ENCODE measurements at places on chromosomes 3 and 15. TPM values are rescaled to one million over a fixed set of nuclear protein-coding genes. Genes with fewer than 3 reads are reported as not detected.

LMCD1 gene
- 23.5 TPM for total RNA-seq

GOLGA8O gene
- total RNA-seq: not detected

SLC22A13 gene
- total RNA-seq: 0.66 TPM

HACL1 gene
- 33.5 TPM for total RNA-seq

ZMYND10 gene
- total RNA-seq: 0.31 TPM

ATP10A gene
- 0.97 TPM for total RNA-seq

SH3GL3 gene
- total RNA-seq: 21.1 TPM

GOLGA8Q gene
- total RNA-seq: not detected

RARRES1 gene
- not detected for total RNA-seq

DNA sequence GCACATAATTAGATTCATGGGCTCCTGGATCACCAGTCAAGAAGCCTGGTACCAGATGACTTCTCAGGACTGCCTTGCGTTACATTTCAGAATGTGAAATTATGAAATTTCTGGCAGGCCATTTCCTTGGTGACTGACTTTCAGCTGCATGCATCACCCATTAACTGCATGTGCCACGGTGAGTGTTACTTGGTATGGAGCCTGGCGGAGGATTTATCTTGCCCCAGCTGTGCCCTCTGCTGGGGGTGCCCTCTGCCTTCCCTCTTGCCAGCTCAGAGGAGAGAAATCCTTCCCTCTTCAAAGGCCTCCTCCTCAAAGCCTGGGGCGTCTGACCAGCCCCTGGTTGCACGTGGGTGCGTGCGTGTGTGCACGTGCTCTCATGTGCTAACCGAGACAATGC is 57.7 kb upstream of the CTSH start:
- no peaks in the 10 kb centered on the region for H3K36me3 ChIP-seq
- H3K4me3 ChIP-seq: no peak overlapping the region
- no peak for DNase-seq
- no peaks in the 10 kb centered on the region for H3K27me3 ChIP-seq
- H3K4me1 ChIP-seq: peaks cover 7% of the 10 kb centered on the region

GRCh38 chr3:32113981-32114545 is 7.6 kb downstream of the GPD1L start:
- DNase-seq: no peak
- 0 out of 2 replicates have a peak, but pooled peaks cover 5% of the 10 kb centered on the region for H3K4me1 ChIP-seq

GRCh38 chr3:62571916-62572315 is 198.6 kb upstream of the FEZF2 start:
- H3K27ac ChIP-seq: no peak overlapping the region
- no peaks in the 10 kb centered on the region for H3K27me3 ChIP-seq
- DNase-seq: no peak
- no peaks in the 10 kb centered on the region for H3K36me3 ChIP-seq
- no peaks in the 10 kb centered on the region for H3K4me1 ChIP-seq

DNA sequence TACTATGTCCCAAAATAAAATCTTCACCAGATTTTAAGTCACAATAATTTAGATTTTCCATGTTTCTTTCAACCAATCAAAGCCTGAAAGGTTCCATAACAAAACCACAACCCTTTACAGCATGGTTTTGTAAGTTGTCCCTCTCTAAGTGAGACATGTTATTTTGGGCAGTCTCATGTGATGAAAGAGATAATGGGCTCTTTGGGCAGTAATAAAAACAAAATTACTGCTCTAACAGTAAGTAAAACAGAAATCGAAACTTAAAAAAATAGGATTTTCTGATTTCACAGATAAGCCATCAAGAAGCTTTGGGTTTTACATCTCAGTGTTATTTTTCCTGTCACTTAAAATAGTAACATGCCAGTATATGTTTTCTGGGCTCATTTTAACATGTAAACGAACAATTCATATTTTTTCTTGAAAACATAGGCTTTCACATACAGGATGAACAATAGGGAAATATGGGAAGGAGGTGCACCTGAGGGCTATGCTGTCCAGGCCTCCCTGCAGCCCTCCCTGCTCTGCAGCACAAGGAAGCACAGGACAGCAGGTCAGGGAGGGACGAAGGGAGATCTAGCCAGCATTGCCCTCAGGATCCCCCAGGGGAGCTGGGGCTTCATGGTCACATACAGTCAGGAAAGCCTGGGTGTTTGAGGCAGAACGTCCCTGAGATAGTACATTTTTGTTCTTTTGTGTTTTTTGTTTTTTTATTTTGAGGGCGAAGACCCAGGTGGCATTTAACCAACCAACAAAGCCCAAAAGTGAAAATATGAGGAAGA is 157.4 kb downstream of the SHOX2 start:
- no peak overlapping the region for H3K4me3 ChIP-seq
- DNase-seq: peak; percentile 17
- no peaks in the 10 kb centered on the region for H3K36me3 ChIP-seq
- no peaks in the 10 kb centered on the region for H3K4me1 ChIP-seq

DNA sequence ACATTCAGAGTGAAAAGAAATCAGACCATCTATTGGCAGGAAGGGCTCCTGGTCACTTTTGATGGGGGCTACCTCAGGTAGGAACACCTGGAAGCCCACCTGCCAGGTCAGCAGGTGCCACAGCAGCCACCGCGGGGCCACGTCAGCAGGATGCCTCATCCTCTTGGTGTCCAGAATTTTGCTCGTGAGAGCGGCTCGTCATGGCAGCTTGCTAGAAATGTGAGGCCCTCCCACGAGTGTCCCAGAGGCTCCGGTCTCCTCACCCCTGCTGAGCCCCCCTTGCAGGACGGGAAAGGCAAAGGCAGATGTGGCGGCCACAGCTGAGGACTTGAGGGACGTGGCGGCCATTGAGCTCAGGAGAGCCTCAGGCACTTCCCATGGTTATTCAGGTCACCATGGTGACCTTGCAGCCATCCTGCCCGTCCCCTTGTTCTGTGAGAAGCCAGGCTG is 129.4 kb downstream of the LRRK1 start:
- H3K4me3 ChIP-seq: no peak overlapping the region
- no peaks in the 10 kb centered on the region for H3K27me3 ChIP-seq
- no peak for DNase-seq
- peaks cover 18% of the 10 kb centered on the region for H3K4me1 ChIP-seq
- H3K36me3 ChIP-seq: no peaks in the 10 kb centered on the region

GRCh38 chr3:146390006-146390772 is 79.2 kb downstream of the PLSCR2 start:
- H3K36me3 ChIP-seq: no peaks in the 10 kb centered on the region
- DNase-seq: no peak
- no peak overlapping the region for H3K4me3 ChIP-seq
- no peaks in the 10 kb centered on the region for H3K27me3 ChIP-seq

DNA sequence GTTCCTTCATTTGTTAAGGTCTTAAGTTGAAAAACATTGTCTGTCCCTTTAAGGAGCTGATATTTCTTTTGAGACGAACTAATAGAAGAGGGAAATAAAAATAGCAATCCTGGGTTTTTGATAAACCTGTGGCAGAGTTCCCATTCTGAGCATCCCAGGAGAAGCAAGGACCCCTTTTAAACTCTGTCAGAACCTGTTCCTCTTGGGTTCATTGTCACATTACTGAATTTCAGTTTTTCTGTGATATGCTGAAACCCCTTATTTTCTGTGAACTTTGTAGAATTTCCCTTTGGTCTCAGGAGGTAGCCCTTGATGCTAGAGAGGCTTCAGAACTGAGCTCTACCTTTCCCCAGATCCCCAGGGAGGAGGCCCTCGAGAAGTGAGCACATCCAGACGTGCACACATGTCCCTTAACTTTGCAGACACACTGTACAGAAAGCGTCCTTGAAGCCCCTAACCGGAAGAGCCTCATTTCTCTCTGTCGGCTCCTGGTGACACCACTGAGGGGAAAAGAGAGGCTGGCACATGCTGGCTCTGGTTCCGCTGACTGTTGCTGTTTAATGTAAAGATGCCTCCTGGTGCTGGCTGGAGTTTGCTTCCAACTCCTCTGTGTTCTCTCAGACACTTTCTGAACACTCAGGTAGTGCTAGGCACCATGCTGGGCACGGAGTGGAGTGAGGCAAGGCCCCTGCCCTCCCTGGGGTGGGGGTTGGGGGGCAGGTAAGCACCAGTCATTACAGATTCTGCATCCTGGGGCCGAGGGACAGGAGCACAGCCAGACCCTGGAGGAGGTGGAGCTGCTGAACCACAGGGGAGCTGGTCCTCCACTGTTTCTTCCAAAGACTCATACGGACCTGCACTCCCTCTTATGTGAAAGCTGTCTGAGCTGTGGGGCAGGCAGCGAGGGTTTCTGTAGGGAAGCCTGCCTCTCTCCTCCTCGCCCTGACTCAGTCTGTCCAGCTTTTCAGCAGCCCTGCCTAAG is 77.5 kb downstream of the CHDH start:
- H3K27ac ChIP-seq: no peak overlapping the region
- H3K27me3 ChIP-seq: no peaks in the 10 kb centered on the region
- DNase-seq: no peak
- no peaks in the 10 kb centered on the region for H3K4me1 ChIP-seq
- no peak overlapping the region for H3K4me3 ChIP-seq

- no peak overlapping the region for H3K27ac ChIP-seq
- H3K4me1 ChIP-seq: no peaks in the 10 kb centered on the region
- H3K36me3 ChIP-seq: no peaks in the 10 kb centered on the region
- peak; percentile 53 for DNase-seq
- H3K4me3 ChIP-seq: no peak overlapping the region
- no peaks in the 10 kb centered on the region for H3K27me3 ChIP-seq
These were observed 117.7 kb downstream of the GBE1 start for GRCh38 chr3:81643721-81644120.

GRCh38 chr15:38701149-38701548 is 136.5 kb upstream of the RASGRP1 start:
- no peak for DNase-seq
- no peaks in the 10 kb centered on the region for H3K27me3 ChIP-seq
- peaks cover 19% of the 10 kb centered on the region for H3K4me1 ChIP-seq
- no peak overlapping the region for H3K27ac ChIP-seq
- no peak overlapping the region for H3K4me3 ChIP-seq
- H3K36me3 ChIP-seq: no peaks in the 10 kb centered on the region

GRCh38 chr3:94187697-94188096 is 124.8 kb downstream of the NSUN3 start:
- H3K27ac ChIP-seq: no peak overlapping the region
- no peak overlapping the region for H3K4me3 ChIP-seq
- no peak for DNase-seq
- H3K4me1 ChIP-seq: no peaks in the 10 kb centered on the region

- no peak overlapping the region for H3K4me3 ChIP-seq
- H3K27me3 ChIP-seq: no peaks in the 10 kb centered on the region
- DNase-seq: no peak
- no peaks in the 10 kb centered on the region for H3K4me1 ChIP-seq
These were observed 31.2 kb downstream of the ARPP21 start for GRCh38 chr3:35670408-35670965.

DNA sequence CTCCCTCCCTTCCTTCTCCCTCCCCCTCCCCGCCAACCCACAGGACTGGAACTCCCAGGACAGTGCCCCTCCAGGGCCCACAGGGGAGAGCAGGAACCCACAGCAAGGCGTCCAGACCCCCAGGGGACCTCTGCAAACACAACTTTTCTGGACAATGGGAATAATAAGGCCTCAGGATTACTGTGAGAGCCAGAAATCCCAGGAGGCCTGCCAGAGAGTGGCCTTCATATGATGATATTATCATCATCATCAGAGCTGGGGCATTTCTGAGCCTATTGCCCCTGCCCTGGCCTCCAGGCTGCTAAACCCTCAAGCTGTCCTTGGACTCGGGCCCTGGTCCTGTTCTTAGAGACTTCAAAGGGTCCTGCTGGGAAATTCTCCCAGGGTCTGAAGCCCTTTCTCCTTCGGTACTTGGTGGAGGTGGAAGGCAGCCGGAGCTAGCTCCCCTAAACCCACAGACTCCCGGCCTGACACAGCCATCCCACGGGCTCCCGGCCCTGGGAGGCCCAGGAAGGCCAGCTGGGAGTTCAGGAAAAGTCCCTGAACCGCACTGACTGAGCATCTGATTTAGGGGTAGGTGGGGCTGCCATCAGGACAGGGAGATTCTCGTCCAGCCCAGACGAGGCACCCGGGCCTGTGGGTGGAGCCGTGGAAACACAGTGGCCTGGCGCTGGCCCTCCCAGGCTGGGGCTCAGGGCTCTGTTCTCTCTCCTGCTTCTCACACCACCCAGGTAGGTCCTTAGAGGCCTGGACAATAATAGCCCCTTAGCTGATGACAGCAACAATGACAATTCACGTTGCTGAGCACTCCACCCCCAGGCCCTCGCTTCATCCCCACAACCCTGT is 4.9 kb downstream of the CALML4 start:
- H3K36me3 ChIP-seq: no peaks in the 10 kb centered on the region
- H3K27me3 ChIP-seq: no peaks in the 10 kb centered on the region
- DNase-seq: no peak
- H3K4me3 ChIP-seq: no peak overlapping the region

- no peaks in the 10 kb centered on the region for H3K36me3 ChIP-seq
- no peak for DNase-seq
- H3K4me3 ChIP-seq: no peak overlapping the region
- H3K27me3 ChIP-seq: no peaks in the 10 kb centered on the region
- H3K4me1 ChIP-seq: no peaks in the 10 kb centered on the region
These were observed 2.0 kb downstream of the SLC22A14 start for GRCh38 chr3:38283810-38284755.

- H3K4me1 ChIP-seq: no peaks in the 10 kb centered on the region
- no peak within 1 kb of the TSS for H3K4me3 ChIP-seq
- DNase-seq: no peak
- no peaks in the 10 kb centered on the region for H3K36me3 ChIP-seq
- no peak within 1 kb of the TSS for H3K27ac ChIP-seq
These were observed at the start of gene ITIH3 for GRCh38 chr3:52794612-52795099. ITIH3 (plus strand) TSS chr3:52794796; CDS start chr3:52794804, 8 bp downstream.

DNA sequence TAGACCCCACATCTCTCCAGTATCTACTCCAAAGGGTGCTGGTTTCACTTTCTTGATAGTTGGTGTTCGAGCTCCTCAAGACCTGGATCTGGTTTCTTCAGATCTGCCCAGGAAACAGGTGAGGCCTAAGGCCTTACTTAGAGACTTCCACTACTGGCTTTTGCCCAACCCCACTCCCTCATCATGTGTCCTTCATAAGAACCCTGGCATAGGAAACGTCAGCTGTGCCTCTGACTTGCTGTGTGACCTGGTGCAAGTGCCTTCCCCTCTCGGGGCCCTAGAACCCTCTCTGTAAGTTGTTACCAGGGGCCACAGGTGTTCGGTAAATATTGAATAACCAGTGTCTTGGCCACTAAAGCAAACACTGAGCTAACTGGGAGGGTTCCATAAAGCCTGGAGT is 3.9 kb downstream of the OXTR start:
- no peaks in the 10 kb centered on the region for H3K36me3 ChIP-seq
- DNase-seq: no peak
- H3K4me3 ChIP-seq: no peak overlapping the region
- H3K27ac ChIP-seq: no peak overlapping the region
- H3K27me3 ChIP-seq: peaks cover 37% of the 10 kb centered on the region

DNA sequence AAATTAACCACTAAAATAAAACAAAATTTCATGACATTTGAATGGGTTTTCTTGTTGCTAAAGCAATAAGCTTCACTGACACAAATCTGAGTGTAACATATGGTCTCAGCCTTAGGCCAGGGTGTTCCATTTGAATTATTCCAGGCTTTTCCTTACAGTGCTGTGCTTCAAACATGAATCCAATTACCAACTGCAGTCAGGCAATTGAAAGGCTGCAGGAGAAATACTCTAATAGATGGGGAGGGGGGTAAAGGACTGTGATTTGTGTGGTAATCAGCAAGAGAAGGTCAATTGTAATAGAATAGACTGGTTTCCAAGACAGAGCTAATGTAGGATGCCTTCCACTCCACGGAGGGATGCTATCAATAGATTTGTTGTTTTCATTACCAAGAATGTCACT is 466.7 kb downstream of the C3orf38 start:
- no peaks in the 10 kb centered on the region for H3K4me1 ChIP-seq
- DNase-seq: no peak
- H3K27ac ChIP-seq: no peak overlapping the region
- no peaks in the 10 kb centered on the region for H3K27me3 ChIP-seq

GRCh38 chr3:147392625-147392946 is 13.8 kb downstream of the ZIC4 start:
- H3K4me1 ChIP-seq: peaks cover 75% of the 10 kb centered on the region
- H3K27ac ChIP-seq: no peak overlapping the region
- peak overlapping the region; percentile 81 for H3K4me3 ChIP-seq
- H3K36me3 ChIP-seq: no peaks in the 10 kb centered on the region
- peaks cover 100% of the 10 kb centered on the region for H3K27me3 ChIP-seq
